GF-D8 (cell line): ENCODE measurements at places on chromosomes 4 and X.

GRCh38 chrX:133994576-133994975 lies 9.2 kb upstream of the GPC3 start:
- no peak for DNase-seq

GRCh38 chr4:25446611-25447010 lies 69.5 kb downstream of the ANAPC4 start:
- no peak for DNase-seq

GRCh38 chrX:105260291-105261043 lies 40.0 kb upstream of the TEX13A start:
- DNase-seq, result no peak

DNA sequence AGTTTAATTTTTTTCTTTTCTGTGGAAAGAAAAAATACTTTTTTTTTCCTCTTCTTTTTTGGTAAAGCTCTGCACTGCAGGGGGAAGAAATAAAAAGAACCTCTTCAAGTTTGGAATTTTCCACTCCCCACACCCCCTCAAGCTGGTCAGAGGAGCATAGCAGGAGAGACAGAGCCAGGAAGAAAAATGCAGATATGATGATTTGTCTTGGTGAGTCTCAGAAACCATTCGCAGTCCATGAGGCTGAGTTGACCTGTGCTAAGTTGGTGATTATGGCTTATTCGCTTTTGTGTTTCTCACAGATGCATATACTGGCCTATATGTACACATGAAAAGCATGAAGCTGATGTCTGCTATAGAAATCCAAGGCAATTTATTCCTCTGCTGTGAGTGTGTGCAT lies 205.9 kb downstream of the LDB2 start:
- no peak for DNase-seq

DNA sequence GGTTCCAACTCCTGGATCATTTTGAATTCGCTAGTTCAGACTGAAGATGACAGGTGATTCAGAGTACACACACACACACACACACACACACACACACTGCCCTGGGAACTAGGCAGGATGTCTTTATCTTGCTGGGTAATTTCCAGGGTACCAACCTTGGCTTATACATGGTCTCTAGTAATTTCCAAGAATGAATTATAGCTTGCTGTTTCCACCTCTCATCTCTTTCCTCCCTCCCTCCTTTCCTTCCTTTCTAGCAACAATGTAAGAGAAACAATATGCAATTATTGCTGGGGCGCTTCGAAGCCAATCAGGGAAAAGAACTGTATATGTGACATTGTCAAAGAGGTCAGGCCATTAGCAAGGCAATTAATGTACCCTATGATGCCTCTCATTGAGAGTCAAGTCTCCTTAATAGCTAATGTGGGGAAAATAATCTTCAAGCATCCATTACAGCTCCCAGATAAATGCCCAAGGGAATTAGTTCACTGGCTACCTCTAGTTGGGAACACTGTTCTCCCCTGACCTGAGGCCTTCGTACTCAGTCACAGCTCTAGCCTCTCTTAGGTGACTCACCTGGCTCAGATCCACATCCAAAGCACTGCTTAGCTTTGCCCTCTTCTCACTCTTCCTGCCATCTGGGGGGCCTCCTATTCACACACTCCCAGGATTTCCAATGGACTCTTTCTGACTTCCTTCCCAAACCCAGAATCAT lies 311.5 kb downstream of the PPP1R2C start:
- DNase-seq, result no peak

DNA sequence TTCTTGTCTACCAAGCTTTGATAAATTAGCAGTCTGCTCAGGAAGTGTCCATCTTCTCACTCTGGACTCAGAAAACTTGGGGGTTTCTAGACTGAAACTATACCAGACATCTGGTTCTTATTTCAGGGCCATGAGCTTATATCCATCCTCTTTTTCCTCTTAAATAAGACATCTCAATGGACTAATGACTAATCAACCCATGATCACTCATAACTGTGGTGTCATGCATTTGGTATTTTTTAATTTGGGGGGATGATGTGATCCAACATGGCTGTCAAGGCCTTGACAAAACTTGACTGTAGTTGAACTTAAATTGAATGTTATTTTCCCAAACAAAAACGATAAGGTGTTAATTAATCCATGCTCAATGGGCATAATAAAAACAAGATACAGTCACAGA lies 87.8 kb downstream of the GPRASP3 start:
- no peak for DNase-seq

DNA sequence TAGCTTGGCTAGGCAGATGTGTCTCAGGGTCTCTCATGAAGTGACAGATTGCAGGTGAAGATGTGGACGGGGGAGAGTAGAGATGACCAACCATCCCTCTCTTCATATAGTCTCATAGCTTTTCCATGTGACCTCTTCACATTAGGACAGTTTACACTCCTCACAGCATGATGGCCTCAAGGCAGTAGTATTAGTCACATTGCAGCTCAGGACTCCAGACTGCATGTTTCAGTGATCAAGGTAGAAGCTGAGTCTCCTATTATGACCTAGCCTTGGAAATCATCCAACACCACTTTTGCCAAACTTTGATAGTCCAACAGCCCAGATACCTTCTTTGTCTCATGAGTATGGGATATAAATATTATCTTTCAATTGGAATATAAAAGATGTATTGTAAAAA lies 147.7 kb downstream of the GASK1B start:
- no peak for DNase-seq

DNA sequence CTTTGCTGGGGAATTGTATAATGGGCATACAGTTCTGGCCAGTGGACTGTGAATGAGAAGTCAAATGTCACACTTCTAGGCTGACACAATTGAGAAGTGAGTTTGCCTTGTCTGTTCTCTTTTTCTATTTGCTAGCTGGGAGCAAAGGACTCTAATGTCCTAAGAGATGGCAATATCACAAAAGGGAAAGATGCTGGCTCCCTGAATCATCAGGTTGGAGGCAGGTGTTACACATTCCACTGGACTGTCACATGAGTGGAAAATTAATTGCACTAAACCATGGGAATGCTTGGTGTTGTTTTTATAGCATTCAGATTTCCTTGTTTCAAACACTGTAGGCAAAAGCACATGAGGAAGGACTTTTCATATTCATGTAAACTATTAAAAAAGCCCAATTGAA lies 388.3 kb downstream of the ADAM29 start:
- DNase-seq, result no peak

DNA sequence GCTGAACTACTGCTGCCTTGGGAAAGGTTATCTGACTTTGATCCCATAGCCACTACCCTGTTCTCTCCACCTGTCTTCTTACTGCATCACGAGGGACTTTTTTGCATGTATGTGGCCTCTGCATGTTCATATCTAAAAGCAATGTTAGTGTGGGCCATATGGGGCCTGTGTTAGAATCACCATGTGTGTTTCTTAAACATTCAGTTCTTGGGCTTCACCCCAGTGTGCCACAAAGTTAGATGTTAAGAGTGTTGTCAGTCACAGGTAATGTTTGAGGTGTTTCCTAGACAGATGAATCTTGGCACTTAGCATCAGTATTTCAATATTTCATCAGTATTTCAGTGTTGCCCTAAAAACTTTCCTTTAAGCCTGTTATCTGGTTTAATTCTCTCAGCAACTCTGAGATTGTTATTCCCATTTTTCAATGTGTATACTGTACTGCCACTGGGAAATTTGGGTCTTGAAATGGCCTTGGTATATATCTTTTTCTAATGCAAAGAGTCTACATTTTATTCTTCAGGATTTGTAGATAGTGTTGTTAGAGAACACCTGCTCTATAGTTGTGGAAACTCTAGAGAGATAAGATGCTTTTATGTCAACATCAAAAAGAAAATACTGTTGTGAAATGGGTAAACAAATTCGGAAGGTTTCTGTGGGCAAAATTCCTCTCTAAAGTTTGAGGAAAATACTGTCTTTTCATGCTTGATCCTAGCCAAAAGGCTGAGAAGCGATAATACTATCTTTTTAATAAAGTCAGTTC lies 259.7 kb downstream of the BMPR1B start:
- no peak for DNase-seq

- no peak for DNase-seq
These were observed 40.2 kb upstream of the TET2 start for GRCh38 chr4:105106426-105106825.

GRCh38 chr4:74114234-74114633 lies 15.2 kb upstream of the CXCL2 start:
- DNase-seq, result no peak

- DNase-seq, result no peak
These were observed 51.3 kb upstream of the SPRY1 start for GRCh38 chr4:123345137-123345934.

GRCh38 chr4:83574247-83574646 lies 38.3 kb downstream of the GPAT3 start:
- no peak for DNase-seq

DNA sequence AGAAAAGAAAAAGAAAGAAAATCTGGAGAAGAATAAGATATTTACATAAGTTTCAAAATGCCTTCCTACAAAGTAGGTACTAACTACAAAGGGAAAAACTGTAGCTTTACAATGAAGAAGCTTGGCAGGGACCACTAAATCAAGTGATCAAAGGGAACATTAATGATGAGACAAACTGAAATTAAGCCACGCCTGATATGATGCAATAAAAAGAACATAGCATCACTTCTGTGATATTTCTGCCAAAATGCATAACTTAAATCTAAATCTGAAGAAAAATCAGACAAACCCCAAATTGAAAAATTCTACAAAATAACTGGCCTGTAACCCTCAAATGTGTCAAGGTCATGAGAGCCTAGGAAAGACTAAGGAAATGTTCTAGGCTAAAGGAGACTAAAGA lies 8.9 kb upstream of the DCLK2 start:
- no peak for DNase-seq

DNA sequence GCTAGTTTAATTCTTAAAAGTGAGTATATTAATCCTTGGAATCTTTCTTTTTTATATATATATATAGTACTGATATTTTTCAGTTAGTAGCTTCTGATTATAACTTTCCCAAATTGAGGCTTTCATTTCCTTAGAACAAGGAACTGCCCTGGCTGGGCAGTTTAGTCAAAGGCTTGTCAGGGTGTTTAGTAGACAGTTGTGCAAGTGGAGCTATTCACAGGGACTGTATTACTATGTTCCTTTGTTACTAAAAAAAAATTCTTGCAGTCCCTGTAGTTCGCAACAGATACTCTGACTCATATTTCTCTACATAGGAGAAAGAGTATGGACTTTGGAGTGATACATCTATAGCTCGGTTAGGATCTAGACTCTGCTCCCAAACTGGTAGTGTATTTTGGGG lies 20.8 kb downstream of the USO1 start:
- DNase-seq, result peak; percentile 68

DNA sequence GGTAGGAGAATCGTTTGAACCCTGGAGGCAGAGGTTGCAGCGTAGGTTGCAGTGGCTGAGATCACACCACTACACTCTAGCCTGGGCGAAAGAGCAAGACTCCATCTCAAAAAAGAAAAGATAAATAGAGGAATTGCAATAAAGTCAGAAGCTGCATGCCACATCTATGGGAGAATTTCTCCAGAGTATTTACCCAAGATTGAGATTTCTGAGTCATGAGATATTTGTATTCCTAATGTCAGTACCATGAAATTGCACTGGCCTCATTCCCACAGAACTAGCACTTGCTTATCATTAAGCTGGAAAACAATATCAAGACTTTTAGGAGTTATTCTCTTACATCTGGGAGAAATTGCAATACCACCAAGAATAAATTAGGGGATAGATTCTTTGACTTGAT lies 37.4 kb downstream of the ASIC5 start:
- DNase-seq, result no peak

DNA sequence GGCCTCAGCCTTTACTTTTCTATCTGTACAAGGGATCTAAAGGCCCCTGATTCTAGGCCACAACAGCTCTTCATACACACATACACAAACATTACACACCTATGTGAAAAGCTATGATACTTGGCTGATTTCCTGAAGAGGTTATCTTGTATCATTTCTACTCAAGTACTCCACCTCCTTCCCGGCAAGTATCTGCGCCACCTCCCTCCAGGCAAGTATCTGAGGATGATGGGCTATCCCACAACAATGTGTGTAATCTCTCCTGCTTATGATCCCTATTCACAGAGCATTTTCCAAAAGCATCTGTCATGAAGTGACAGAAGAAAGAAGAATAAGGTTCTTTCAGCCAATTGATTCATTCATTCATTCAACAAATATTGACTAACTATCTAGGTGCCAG lies 36.8 kb downstream of the AFAP1 start:
- no peak for DNase-seq

DNA sequence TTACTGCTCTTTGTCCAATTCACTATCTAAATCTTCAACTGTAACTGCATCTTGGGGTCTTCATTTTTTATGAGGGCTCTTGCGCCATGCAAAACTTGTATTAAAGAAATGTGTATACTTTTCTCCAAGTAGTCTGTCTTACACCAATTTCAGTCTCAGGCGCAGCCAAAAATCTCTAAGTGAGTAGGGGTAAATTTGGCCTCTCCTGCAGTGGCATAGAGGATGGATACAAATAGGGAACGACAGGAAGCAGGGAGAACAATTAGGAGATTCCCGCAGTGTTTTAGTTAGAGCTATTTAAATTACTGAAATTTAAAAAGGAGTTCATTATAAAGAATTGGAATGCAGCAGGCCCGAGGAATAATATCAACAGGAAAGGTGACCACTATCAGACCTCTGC lies 30.2 kb downstream of the DMP1 start:
- DNase-seq, result no peak

DNA sequence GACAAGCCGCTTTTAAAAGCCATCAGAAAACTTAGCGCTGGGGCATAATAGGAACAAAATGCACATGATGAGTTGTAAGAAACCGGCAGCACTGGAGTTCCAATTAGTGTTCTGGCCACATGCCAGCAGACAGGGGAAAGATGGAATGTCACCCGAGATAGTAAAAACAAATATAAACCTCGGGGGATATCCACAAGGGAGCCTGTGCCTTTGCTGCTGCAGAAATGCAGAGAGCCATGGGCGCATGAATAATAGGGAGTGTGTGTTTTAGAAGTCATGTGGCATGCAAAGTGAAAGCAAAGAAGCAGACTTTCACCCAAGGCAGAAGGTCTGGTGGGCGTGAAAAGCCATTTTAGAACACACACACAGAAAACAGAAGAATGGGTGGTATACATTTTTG lies 19.1 kb downstream of the GPRASP3 start:
- no peak for DNase-seq

- no peak for DNase-seq
These were observed 45.4 kb downstream of the TIGD4 start for GRCh38 chr4:152734015-152734698.

DNA sequence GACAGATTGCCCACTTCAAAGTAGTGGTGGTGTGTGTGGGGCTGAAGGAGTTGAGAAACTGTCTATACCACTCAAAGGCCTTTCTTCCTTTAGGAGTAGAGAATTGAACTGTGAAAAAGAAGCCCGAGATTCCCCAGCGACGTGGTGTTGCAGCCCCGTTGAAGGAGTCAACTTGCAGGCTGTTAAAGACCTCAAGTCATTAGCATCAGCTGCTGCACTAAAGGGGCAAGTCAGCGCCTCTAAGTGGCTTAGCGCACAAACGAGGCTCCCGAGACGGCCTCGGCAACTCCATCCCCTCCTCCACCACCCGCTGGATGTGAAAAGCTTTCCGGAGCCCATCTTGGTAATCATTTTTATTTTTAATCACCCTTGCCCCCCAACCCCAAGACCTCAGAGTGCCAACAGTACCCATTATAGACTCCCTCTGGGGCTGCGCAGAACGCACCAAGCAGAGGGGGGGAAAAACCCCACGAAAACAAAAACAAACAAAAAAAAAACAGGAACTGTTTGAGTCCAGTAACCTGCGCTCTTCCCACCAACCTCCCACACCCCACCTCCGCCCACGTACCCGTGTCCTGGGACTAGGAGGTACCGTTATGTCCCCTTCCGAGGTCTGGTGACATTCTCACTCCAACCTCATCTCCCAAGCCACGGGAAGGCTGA lies 913 bp upstream of the PRDM8 start:
- DNase-seq, result no peak
